Bronchial epithelial cell (primary cell): ENCODE measurements at places on chromosomes 4 and X. TPM values are rescaled to one million over a fixed set of nuclear protein-coding genes. Genes with fewer than 3 reads are reported as not detected.

The NLGN4X gene
- 0.13 TPM in 1 of 2 replicates, not detected in the other for total RNA-seq

The FAM47A gene
- not detected in 2 replicates for total RNA-seq

The TCEAL2 gene
- not detected in 2 replicates for total RNA-seq

The SLITRK2 gene
- not detected in 2 replicates for total RNA-seq
